ENCODE measurements at places on chromosomes 2 and 18.

DNA sequence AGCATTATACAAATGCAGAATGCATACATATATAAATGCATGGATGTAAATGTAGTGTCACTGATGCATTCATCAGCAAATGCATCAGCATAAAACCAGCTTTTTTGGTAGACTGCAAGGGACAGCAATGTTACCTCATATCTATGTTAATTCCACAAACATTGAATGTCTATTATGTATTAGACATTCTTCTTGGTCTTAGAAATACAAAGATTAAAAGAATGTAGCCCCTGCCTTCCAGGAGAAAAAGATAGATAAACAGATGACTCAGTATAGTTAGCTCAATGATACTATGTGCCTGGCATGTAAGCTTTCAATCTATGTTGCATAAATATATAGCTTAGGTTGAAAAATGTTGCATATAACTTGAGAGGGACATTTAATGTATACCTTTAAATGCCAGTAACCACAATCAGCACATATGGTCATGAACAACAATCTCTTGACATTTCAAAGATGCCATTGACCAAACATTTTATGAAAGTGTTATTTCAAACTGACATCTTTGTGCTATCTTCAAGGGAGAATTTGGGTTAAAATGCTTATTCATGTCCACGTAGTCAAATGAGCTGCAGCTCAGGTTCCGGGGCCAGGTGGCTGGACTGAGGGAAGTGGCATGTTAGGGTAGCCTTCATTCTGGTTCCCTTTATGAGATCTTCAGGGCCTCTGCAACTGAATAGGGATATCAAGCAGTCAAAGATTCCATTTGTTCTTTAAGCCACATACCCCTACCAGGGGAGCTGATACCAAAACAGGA is 45.2 kb upstream of the GCG start:
- no peak for DNase-seq

DNA sequence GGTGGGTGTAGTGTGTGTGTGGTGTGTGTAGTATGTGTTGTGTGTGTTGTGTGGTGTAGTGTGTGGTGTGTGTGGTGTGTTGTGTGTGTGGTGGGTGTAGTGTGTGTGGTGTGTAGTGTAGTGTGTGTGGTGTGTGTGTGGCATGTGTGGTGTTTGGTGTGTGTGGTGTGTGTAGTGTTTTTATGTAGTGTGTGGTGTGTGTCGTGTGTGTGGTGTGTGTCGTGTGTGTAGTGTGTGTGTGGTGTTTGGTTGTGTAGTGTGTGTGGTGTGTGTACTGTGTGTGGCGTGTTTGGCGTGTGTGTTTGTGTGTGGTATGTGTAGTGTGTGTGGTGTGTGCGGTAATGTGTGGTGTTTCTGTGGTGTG is 4.7 kb upstream of the RTP5 start:
- no peak for DNase-seq

DNA sequence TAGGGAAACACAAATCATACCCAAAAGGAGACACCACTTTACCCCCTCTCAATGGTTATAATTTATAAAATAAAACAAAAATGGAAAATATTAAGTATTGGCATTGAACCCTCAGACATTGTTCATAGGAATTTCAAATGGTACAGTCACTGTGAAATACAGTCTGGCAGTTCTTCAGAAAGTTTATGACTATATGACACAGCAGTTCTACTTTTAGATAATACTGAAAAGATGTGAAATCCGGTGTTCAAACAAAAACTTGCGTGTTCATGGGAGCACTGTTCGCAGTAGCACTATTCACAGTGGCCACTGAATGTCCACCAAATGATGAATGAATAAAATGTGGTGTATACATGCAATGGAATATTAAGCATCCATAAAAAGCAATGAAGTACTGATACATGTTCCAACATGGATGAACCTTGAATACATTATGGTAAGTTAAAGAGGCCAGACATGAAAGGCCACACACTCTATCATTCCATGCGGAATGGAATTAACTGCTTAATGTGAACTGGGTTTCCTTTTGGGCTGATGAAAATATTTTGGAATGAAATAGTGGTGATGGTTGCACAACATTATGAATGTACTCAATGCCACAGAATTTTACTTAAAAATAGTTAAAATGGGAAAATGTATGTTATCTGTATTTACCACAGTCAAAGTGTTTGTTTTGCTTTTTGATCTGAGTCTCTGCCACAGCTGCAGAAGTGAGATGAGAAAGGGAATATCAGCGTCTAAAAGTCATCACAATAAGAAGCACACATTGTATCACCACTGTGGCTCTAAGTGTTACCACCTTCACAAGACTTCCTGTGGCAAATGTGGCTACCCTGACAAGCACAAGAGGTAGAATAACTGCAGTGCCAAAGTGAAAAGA is 864.6 kb downstream of the SUCLG1 start:
- no peak for DNase-seq

DNA sequence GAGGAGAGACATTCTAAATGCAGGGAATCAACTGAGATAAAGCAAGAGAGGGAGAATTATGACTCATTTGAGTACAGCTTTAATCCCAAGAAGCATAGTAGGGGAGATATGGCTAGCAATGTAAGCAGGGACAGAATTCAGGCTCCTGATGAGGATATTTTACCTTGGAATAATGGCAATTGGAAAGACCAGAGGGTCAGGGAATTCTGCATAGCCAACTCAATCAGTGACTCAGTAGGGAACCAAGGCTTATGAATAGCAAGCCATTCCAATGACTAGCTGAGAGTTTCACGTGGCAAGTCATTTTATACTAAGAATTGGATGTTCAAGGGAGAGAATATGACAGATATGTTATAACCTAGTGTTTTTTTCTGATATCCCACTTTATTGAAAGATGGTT is 563.8 kb upstream of the NETO1 start:
- no peak for DNase-seq

All from stimulated activated CD4-positive, alpha-beta T cell treated with anti-CD3 and anti-CD28 coated beads, TNF-alpha, amount 100 ng/mL, for 48 hours (primary cell).